ENCODE measurements at places on chromosomes 3 and 15.

GRCh38 chr3:49135499-49135898 is 2.6 kb upstream of the LAMB2 start:
- H3K4me3 ChIP-seq: no peak overlapping the region
- H3K27me3 ChIP-seq: no peaks in the 10 kb centered on the region
- H3K27ac ChIP-seq: no peak overlapping the region
- H3K4me1 ChIP-seq: peaks cover 18% of the 10 kb centered on the region
- DNase-seq: no peak

DNA sequence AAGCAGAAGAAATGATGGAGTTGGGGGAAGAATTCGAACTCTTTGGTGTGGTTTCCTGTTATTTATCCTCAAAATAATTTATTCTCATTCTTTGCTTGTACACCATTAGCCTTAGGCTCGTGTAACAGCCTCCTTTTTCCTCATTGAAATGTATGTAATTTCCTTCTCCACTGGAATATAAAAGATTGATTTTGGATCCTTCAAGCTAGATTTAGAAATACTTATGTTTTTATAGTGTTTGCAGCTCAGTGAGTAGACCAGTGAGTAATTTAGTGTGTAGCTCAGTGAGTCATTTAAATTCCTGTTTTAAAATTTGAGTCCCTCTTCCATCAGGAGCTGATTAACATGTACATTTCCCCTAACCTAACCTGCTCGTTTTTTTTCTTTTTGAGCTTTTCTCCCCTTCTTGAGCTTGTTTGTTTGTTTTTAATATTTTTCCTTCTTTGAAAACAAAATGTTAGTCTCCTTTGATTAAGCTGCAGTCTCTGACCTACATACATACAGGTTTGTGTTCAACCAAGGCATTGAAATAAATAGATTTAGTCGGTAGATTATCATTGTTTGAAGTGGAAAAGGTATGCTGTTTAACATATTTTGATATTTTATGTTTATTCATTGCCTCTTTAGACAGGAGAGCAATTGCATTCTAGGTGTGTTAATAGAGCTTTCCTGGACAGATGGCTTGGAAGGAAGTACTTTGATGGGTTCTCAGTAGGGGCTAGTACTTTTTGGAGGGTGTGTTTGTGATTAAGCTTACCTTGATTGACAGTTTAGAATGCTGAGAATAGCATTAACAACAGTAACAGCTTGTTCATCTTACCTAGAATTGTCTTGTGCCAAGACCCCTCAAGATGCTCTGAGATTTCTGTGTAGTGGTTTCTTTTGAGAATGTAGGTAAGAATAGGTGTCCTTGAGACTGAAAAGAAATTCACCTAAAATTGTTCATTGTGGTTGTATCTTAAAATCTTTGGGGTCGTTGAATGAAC is 5.9 kb downstream of the USP3 start:
- H3K36me3 ChIP-seq: no peaks in the 10 kb centered on the region
- peaks cover 14% of the 10 kb centered on the region for H3K4me1 ChIP-seq

DNA sequence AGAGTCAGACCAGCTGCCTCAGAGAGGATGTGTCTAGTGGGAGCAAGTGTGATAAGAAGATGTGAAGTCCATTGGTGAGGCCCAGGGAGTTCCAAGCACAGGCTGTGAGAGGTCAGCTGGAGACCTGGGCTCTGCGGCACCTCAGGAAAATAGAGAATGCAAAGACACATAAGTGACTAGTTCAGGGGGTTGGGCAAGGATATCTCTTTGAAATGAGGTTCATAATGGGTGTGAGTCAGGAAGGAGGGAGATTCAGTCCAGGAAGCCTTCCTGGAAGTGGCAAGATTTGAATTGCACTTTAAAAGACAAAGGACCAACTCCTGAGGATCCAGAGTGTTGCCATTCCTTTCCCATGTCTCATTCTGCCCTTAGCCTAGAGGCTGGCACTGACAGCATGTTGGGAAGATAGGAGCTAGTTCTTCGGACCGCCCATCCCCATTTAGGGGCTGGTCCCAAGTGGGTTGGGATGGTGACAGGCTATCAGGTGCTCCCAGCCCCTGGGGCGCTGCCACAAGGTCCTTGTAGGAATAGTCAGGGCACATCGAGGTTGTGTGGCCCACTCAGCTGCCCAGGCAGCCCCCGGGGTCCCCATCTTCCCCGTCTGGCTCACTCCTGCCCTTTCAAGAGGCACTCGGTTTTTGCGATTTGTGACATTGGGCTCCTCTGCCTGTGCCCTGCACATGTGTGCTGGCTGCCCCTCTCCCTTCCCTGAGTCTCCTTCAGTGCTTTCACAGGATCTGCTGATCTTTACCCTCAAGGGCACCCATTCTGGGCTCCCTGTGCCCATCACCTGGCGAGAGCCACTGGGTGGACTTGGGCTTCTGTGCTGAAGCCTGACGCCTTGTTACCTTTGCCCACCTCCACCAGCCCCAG is 23.7 kb downstream of the ESYT3 start:
- DNase-seq: no peak
- H3K4me1 ChIP-seq: peaks cover 3% of the 10 kb centered on the region
- H3K36me3 ChIP-seq: no peaks in the 10 kb centered on the region
- H3K27me3 ChIP-seq: no peaks in the 10 kb centered on the region
- H3K27ac ChIP-seq: no peak overlapping the region

GRCh38 chr3:69079269-69080159 is 651 bp downstream of the UBA3 start:
- no peak for DNase-seq
- H3K27ac ChIP-seq: peak overlapping the region; percentile 36
- peaks cover 6% of the 10 kb centered on the region for H3K36me3 ChIP-seq
- peaks cover 35% of the 10 kb centered on the region for H3K4me1 ChIP-seq

DNA sequence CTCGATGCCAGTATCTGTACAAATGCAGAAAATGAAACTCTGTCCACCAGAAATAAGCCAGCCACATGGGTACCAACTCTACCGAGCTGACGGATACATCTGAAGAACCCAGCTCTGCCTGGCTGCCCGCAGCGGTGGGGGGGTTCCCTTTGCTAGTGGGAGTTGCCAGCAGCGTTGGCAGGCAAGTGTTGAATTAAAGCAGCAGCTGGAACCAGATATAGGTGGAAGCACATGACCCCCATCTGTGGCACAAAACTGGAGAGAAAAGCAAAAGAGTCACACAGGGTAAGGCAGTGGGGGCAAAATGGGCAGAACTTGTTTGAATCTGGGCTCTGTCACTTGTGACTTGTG is 17.9 kb downstream of the CRYGS start:
- H3K27me3 ChIP-seq: peaks cover 9% of the 10 kb centered on the region
- DNase-seq: no peak
- no peak overlapping the region for H3K4me3 ChIP-seq
- no peaks in the 10 kb centered on the region for H3K36me3 ChIP-seq

DNA sequence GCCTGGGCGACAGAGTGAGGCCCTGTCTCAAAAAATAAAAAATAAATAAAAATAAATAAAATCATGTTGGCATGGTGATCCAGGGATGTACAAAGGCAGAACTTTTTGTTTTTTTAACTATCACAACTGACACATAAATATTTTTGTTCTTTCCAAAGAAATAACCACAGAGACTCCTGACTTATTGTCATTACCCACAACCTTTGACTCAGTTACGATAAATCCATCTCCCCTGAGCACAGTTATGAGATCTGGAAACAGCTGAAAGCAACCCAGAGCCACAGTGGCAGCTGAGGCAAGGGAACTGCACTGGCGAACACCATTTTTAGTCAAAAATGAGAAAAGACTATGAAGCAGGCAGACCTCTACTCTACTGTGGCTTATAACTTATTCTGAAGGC is 24.0 kb downstream of the OSBPL10 start:
- H3K27ac ChIP-seq: no peak overlapping the region
- H3K4me1 ChIP-seq: no peaks in the 10 kb centered on the region
- DNase-seq: no peak
- no peaks in the 10 kb centered on the region for H3K27me3 ChIP-seq
- no peaks in the 10 kb centered on the region for H3K36me3 ChIP-seq
- H3K4me3 ChIP-seq: no peak overlapping the region

GRCh38 chr3:5563537-5564277 is 376.2 kb downstream of the EDEM1 start:
- H3K27ac ChIP-seq: no peak overlapping the region
- H3K27me3 ChIP-seq: no peaks in the 10 kb centered on the region
- H3K4me1 ChIP-seq: no peaks in the 10 kb centered on the region

GRCh38 chr3:100129941-100130340 is 15.6 kb upstream of the FILIP1L start:
- H3K27ac ChIP-seq: no peak overlapping the region
- no peak for DNase-seq
- no peak overlapping the region for H3K4me3 ChIP-seq
- no peaks in the 10 kb centered on the region for H3K4me1 ChIP-seq

DNA sequence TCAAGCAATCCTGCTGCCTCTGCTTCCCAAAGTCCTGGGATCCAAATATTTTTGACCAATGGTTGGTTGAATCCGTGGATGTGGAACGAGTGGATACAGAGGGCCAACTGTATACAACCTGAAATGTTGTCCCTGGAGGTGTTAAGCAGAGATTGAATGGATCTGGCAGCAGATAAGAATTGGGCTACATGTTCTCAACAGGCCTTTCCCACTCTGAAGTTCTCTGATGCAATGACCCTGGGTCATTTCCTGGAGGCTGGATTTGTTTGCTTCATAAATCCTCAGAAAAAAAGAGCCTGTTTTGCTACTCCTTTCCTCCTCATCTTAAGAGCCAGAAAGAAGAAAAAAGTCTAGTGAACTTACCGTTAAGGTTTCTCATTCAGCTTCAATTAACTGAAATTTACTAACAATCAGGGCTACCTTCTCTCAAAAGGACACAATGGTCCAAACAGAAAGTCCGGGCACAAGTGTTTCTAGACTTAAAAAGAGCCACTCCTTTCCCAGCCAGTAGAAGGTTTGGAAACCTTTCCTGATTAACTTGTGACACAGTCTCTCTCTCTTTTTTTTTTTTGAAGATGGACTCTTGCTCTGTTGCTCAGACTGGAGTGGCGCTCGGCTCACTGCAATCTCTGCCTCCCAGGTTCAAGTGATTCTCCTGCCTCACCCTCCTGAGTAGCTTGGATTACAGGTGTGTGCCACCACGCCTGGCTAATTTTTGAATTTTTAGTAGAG is 6.5 kb downstream of the ARHGEF3 start:
- H3K27ac ChIP-seq: no peak overlapping the region
- H3K4me3 ChIP-seq: no peak overlapping the region
- H3K27me3 ChIP-seq: no peaks in the 10 kb centered on the region
- H3K4me1 ChIP-seq: peaks cover 2% of the 10 kb centered on the region

GRCh38 chr3:37787153-37787867 is 74.4 kb upstream of the CTDSPL start:
- H3K27ac ChIP-seq: no peak overlapping the region
- no peaks in the 10 kb centered on the region for H3K4me1 ChIP-seq
- no peak for DNase-seq
- peaks cover 17% of the 10 kb centered on the region for H3K36me3 ChIP-seq

DNA sequence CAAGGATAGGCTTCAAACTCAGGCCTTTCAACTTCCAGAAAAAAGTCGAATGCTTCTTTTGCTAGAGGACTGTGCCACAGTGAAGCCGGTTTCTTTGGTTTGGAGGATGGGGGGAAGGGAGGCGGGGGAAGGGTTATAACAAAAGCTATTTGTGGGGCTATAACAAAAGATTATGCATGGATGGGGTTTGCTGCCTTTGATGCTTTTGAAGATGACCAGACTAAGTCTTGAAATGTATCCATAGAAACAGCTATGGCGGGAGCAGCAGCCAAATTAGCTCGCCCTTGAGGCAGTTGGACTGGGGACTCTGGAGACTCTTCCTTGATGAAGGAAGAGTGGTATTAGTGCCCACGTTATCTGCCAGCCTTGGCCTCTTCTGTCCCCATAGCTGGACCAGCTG is 47.5 kb downstream of the SRGAP3 start:
- H3K4me3 ChIP-seq: no peak overlapping the region
- DNase-seq: no peak
- H3K4me1 ChIP-seq: peaks cover 17% of the 10 kb centered on the region

GRCh38 chr3:59143447-59143846 is 93.6 kb upstream of the CFAP20DC start:
- no peak overlapping the region for H3K4me3 ChIP-seq
- H3K27me3 ChIP-seq: no peaks in the 10 kb centered on the region
- H3K27ac ChIP-seq: no peak overlapping the region
- H3K4me1 ChIP-seq: no peaks in the 10 kb centered on the region
- no peaks in the 10 kb centered on the region for H3K36me3 ChIP-seq

- H3K36me3 ChIP-seq: no peaks in the 10 kb centered on the region
- peaks cover 42% of the 10 kb centered on the region for H3K4me1 ChIP-seq
- H3K4me3 ChIP-seq: no peak overlapping the region
- no peaks in the 10 kb centered on the region for H3K27me3 ChIP-seq
Measured at GRCh38 chr15:73026511-73027054, 25.7 kb upstream of the NEO1 start.

Measured in large intestine (tissue), 12 donors.